A549 treated with AZD2906 at 1 μM for 4 hours (cell line): ENCODE measurements at places on chromosomes 2 and 18. TPM values are rescaled to one million over a fixed set of nuclear protein-coding genes. Genes with fewer than 3 reads are reported as not detected.

The ABCG8 gene
- not detected in 5 replicates for total RNA-seq

The CYP1B1 gene
- 3.6 to 4.6 TPM (median 4.5 TPM) in 5 replicates for total RNA-seq

The CPLX4 gene
- not detected in 5 replicates for total RNA-seq

The PTMA gene
- total RNA-seq: 1,406 to 1,718 TPM (median 1,482 TPM) in 5 replicates

The CCDC141 gene
- total RNA-seq: 0.02 TPM in 1 of 5 replicates, not detected in the others

The GNAL gene
- total RNA-seq: 4.9 to 6.6 TPM (median 5.5 TPM) in 5 replicates

The MYO3B gene
- not detected in 5 replicates for total RNA-seq
